ENCODE measurements at places on chromosomes 12 and 14.

GRCh38 chr14:36807727-36808126 lies 146.1 kb downstream of the PAX9 start:
- no peak for DNase-seq

GRCh38 chr12:5500331-5500659 lies 68.4 kb downstream of the NTF3 start:
- DNase-seq: no peak

GRCh38 chr14:60573943-60574495 lies 65.1 kb downstream of the SIX6 start:
- DNase-seq: no peak

GRCh38 chr12:94416613-94417012 lies 43.1 kb downstream of the CEP83 start:
- DNase-seq: no peak

- no peak for DNase-seq
Observed at GRCh38 chr14:23750357-23750756, 114.2 kb downstream of the DHRS2 start.

DNA sequence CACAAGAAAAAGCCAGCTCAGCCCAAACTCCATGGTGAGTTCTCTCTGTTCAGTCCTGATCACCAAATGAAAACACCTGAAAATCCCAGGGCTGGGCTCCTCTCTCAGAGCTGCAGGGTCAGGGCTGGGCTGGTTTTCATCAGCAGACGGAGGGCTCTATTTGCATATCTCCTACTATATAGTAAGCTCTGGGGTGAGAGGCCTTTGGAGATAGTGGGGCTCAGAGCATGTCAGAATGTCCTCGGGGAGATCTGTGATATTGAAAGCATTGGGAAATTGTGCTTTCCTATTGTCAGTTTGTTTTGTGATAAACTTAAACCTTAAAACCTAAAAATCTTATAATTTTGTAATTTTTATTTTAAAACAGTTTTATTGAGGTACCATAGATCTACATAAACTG lies 742.6 kb downstream of the TMEM121 start:
- no peak for DNase-seq

- no peak for DNase-seq
Observed at GRCh38 chr12:56840922-56841321, 77.8 kb downstream of the HSD17B6 start.

- no peak for DNase-seq
Observed at GRCh38 chr12:26416550-26416949, 221.2 kb downstream of the SSPN start.

GRCh38 chr14:63174760-63175191 lies 29.5 kb upstream of the RHOJ start:
- DNase-seq: peak; percentile 14

GRCh38 chr12:114826244-114826643 lies 142.3 kb upstream of the TBX3 start:
- DNase-seq: no peak

DNA sequence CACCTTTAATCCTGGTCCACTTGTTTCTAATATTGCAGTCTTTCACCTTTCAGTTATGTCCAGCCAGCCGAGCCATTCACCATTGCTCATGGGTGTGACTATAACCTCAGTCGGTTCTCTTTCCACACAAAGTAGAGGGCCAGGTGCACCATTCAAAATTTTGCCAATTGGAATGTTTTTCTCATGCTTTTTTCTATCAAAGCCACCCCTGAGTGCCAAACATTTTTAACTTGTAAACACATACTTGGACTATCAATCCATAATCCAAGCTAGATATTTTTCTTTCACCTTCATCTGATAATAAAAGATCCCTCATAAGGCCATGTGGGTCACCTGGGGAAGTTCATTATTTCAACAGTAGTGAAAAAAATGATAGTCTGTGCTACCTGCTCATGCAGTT lies 52.4 kb downstream of the CCER1 start:
- DNase-seq: no peak

- no peak for DNase-seq
Observed at GRCh38 chr12:48030173-48030650, 25.9 kb upstream of the COL2A1 start.

- DNase-seq: peak; percentile 48
Observed at GRCh38 chr14:56490379-56490778, 89.2 kb upstream of the TMEM260 start.

DNA sequence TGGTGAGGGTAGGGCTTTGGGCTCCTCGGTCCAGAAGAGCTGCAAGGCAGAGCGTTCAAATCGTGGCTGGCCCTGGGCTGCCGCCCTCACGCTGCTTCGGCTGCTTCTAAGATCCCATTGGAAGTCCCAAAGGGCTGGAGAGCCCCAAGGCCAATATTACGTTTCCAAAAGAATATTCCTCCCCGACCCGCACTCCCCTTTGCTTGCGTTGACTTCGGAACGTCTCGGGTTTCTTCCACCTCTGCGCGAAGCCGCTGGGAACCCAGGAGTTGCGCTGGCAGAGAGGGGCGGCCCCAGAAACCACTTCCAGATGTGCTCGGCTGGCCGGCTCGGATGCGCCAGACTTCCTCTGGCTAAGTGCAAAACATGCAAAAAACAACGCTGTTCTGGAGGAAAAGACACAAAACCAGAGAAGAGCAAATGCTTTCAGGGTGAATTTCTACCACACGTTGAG lies at the start of gene GLT8D2:
TSS of gene GLT8D2 (minus strand) at position 285 of the 454 bp plus-strand sequence. CDS start 30,539 bp downstream, outside the sequence.
- peak; percentile 13 for DNase-seq

- DNase-seq: no peak
Observed at GRCh38 chr14:61333087-61333486, 11.7 kb downstream of the PRKCH start.

GRCh38 chr14:75249251-75249957 lies 29.2 kb upstream of the FOS start:
- DNase-seq: peak; percentile 93

- DNase-seq: no peak
Observed at GRCh38 chr12:94178882-94179281, 30.5 kb downstream of the PLXNC1 start.

DNA sequence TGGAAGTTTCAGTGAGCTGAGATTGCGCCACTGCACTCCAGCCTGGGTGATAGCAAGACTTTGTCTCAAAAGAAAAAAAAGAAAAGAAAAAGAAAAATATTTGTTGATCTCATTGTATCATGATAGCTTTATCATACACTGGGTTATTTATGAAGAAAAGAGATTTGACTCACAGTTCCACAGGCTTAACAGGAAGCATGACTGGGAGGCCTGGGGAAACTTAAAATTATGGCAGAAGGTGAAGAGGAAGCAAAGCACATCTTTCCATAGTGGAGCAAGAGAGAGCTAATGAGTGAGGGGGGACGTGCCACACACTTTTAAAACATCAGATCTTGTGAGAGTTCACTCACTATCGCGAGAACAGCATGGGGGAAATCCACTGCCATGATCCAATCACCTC lies 72.7 kb upstream of the FUT8 start:
- DNase-seq: peak; percentile 36

DNA sequence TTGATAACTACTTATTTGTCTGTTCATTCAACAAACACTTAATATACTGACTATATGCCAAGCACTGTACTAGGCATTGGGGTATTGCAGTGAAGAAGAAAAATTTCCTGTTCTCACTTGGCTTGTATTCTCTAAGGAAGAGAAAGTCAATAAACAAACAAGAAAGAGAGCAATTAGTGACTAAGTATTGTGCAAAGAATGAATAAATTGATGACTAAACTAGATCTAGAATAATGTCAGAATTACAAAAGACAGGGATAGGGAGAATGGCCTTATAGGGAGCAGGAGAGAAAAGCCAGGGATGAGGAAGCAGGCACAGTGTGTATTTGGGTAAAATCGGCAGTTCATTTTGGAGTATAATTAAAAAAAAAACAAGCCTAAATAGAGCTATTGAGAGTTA lies 4.2 kb upstream of the LIN7A start:
- no peak for DNase-seq

DNA sequence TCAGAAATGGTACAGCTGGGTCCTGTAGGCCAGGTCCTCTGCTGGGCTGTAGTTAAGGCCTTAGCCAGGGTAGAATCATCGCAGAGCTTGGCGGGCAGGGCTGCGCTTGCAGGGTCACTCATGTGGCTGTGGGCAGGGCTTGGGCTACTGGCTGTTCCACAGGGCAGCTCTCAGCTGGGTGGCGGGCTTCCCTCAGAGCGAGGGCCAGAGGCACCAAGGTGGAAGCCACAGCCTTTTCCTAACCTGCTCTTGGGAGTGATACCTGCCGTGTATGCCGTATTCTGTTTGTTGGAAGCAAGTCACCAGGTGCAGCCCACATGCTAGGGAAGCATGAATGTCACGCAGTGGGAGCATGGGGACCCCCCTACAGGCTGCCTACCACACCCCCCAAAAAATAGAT lies 69.8 kb upstream of the RIN3 start:
- DNase-seq: no peak

GRCh38 chr12:57111031-57111734 lies at the start of gene STAT6:
Gene STAT6, minus strand, starts transcription at chr12:57111362. Its CDS starts 3,084 bp downstream, at chr12:57108278.
- DNase-seq: peak; percentile 92

- DNase-seq: peak; percentile 38
Observed at GRCh38 chr14:66359500-66359899, 126.7 kb upstream of the CCDC196 start.

- no peak for DNase-seq
Observed at GRCh38 chr12:44775901-44776300, 100.2 kb downstream of the NELL2 start.

- no peak for DNase-seq
Observed at GRCh38 chr14:77654001-77654441, 37.6 kb upstream of the SPTLC2 start.

DNA sequence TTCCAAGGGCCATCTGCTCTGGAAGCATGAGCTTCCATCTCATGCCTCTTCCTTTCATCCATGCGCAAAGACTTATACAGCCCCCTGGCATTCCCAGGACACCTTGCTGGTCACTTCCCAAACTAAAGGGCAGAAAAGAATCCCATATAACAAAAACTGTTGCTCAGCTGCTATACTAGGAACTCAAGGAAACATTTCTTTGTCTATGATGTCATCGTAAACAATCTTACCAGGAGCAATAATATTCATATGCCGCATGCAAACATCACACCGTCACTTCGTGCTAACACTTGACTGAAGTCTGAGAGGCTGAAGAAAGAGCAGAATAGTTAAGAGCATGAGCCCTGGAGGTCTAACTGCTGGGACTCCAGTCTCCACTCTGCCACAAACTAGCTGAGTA lies 50.5 kb upstream of the CDKN3 start:
- DNase-seq: no peak

GRCh38 chr12:69886715-69887114 lies 61.7 kb downstream of the MYRFL start:
- DNase-seq: no peak

- no peak for DNase-seq
Observed at GRCh38 chr12:65659681-65660080, 164.6 kb upstream of the HMGA2 start.

DNA sequence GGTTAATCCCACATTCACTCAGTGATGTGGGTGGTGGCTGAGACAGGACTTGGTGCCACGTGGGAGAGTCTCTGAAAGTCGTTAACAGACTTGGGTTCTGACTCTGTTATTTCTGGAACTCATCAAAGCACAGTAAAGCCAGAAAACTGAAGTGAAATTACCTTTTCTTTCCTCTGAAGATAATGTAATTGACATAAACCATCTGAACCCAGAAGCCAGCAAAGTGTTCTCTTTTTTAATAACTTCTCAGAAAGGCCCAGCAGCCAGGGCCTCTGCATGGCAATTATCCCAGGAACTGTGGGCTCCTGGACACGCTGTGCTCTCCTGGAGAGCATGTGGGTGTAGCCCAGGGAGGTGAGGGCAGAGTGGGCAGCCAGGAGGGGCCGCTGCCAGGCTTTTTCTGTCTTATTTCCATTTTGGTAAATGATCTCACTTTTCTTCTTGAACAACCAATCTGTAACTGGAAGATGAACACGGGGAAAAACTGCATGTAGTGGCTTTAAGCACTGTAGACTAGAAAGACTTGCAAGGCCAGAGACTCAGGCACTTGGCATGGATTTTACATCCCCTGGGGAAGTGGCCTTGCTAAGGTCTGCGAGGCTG lies 444.1 kb upstream of the TMEM132C start:
- DNase-seq: no peak

DNA sequence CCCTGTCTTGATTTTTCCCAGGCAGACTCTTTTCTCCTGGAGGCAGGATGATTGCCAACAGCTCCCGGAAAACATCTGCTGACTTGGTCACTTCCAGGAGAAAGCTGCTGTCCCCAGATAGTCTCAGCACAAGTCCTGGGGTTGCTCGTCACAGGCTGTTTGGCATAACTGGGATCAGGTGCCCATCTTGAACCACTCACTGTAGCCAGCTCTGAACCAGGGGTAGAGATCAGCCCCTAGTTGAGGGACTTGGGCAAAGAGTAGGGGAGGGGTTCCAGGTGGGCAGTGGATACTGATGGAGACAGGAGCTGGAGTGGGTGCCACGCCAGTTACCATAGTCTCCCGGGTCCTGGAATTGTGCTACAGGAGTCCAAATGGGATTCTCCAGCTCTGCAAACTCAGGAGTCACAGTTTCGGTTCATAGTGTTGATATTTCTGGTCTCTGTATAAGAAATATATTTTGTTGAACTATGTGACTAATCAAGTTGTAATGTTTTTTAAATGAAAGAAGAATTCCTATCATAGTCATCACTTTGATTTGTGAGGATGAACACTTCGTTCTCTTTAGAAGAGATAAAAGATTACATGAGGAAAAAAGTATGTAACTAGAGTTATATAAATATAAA lies 1154.5 kb downstream of the AACS start:
- no peak for DNase-seq

GRCh38 chr14:64801800-64802199 lies 77.9 kb downstream of the SPTB start:
- no peak for DNase-seq

DNA sequence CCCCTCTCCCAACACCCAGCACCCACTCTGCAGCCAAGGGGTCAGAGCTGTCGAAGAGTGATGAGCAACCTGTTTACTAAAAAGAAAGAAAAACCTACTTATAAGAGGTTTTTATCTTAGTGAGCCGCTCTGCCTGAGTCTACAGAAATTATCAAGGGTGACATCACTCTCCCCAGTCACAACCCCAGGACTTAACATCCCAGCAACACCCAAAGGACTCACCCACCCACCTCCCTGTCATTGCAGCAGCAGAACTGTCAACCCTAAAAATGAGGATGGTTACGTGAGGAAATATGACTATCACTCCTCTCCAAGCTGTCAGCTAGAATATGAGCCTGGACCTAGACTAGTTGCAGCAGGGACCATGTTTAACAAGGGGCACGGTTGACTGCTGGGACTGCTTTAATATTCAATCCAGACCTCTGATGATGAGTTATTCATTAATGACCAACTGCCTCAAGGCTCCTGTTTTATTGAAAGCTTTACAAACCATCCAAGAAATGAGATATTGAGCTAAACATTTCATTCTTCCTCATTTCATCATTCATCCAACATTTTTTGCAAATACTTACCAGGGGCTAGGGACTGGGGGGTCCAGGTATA lies 53.9 kb upstream of the FICD start:
- no peak for DNase-seq

- no peak for DNase-seq
Observed at GRCh38 chr12:25058658-25059058, 109.8 kb upstream of the BCAT1 start.

GRCh38 chr14:31207287-31207754 lies 272 bp downstream of the HECTD1 start:
- no peak for DNase-seq

GRCh38 chr12:120350576-120351350 lies 18.2 kb downstream of the MSI1 start:
- no peak for DNase-seq

- no peak for DNase-seq
Observed at GRCh38 chr12:80415466-80415865, 28.6 kb upstream of the PTPRQ start.

All from activated CD4-positive, alpha-beta T cell treated with anti-CD3 and anti-CD28 coated beads, Interleukin-2, Interleukin-6, amounts not matched to agents 100 ng/mL and 50 ng/mL, durations not matched to agents 16 hours and 8 hours (primary cell).